Lower lobe of right lung (tissue), 2 donors: ENCODE measurements at places on chromosomes 4 and X. TPM values are rescaled to one million over a fixed set of nuclear protein-coding genes. Genes with fewer than 3 reads are reported as not detected.

DNA sequence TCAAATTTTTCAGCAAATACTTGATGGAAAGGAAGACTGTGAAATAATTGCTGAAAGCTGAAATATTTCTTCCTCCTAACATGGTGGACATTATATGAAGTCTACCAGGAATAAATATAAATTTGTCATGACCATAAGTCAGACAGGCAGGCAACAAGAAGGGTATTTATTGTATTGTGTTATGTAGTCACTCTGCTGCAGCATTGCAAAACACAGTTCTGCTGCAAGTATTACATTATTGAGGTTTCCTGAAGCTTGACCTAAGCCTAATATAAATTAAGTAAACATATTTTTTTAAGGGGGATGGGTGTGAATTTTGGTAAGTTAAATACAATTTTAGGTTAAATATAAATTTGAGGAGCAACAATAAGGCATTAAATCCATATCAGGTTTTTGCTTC, 60.2 kb upstream of the MAOA start:
- DNase-seq, result no peak

Gene SLC10A7
- 23.5 TPM for total RNA-seq

Gene HSFX4
- not detected for total RNA-seq

Gene HEPH
- 11.4 TPM for total RNA-seq

DNA sequence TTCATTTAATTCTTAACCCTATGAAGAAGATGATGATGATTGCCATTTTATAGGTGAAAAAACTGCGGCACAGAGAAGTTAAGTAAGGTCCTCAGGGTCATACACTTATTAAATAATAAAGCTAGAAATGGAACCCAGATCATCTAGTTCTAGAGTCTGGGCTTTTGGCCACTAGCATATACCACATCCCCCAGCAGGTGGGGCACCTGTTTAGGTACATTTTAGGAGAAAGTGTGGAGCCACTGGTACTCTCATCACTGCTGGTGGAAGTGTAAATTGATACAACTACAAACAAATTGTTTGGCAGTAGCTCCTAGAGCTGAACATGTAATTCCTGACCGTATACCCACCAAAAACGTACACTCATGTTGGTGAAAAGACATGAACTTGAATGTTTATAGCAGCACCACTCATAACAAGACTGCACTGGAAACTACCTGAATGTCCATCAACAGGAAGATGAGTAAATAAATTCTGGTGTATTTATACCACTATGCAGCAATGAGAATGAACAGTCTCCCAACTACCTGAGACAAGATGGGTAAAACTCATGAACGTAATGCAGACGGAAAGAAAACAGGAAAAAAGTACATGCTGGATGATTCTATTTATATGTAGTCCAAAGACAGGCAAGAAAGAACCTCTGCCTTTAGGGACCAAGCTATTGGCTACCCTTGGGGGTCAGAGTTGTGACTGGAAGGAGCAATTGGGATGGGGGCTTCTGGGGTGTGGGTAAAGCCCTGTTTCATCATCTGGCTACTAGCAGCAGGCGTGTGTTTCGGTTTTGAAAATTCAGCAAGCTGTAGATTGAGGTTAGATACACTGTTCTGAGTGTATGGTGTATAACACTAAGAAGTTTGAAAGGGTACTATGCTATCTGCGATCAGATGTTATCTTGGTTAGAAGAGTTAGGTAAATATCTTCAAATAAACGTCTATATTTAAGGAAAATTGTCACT, 72.3 kb upstream of the ADGRG2 start:
- no peak for DNase-seq

Gene AMER1
- total RNA-seq, result 4.0 TPM

Gene TEX11
- total RNA-seq, result not detected

DNA sequence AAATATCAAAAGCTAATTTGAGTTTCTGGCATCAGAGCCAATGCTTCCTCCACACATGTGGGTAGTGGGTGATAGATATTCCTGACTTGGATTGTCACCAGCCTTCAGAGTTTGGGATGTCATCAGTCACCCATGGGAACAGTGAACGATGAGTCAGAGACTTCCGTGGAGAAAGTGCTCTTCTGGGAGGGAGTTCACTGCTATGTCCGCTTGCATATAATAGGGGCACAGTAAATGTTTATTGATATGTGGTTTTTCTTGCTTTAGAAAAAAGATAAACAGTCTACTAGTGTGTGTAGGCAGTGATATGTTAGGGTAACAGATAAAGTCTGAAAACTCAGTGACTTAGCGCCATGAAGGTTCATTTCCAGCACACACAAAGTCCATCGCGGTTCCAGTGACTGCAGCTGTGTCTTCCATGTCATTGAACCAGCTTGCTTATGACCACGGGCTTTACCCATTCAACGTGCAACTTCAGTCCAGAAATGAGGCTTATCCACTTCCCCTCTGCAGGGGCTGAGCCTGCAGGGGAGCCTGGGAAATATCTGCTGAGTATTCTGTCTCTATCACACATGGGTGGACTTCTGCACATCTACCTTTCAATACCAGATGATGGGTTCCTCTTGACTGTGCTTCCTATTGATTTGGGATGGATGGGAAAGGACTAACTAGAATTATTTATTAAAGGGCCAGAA, 87.7 kb upstream of the WWC2 start:
- no peak for DNase-seq

Gene SGMS2
- total RNA-seq, result 89.0 TPM

Gene TMPRSS11F
- not detected for total RNA-seq

Gene SPON2
- total RNA-seq, result 32.0 TPM

Gene CCKAR
- total RNA-seq, result not detected

Gene FAM9B
- 0.44 TPM for total RNA-seq

DNA sequence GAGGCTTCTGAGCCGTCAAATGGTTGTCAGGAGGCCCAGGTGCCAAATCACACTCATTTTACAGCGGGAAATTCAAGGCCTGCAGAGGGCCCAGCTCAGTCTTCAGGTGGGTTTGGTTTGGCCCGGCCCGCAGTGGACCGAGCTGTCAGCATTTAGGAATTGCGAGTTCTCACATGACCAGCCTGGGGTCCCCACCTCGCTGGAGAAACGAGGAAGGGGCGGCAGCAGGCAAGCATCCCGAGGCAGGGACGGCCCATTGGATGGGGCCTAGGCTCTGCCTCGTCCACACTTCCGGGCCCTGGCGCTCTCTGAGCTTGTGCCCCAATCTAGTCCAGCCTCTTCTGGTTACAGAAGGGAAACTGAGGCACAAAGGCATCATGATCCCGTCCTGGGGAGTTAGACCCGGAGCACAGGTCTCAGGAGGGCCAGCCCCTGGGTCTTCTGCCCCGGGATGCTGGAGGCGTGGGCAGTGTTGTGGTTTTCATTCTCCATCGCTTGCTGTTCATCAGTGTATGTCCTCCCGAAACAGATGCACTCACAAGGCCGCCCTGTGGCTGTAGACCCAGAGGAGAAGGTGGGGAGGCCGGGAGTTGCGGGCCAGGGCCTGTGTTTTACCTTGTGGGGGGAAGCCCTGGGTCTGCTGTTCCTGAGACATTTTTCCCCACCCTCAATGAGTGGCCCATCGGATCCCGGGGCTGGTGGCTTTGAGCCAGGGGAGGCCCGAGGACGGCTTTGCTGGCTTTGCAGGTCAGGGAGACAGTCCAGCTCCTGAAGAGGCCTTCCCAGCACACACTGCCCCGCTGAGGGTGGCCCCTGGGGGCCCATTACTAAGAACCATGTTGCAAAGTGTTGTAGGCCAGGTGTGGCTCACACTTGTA, 8.9 kb downstream of the PSAPL1 start:
- DNase-seq, result peak; percentile 36
